Renal cortical epithelial cell (primary cell): ENCODE measurements at places on chromosomes 12 and 14. TPM values are rescaled to one million over a fixed set of nuclear protein-coding genes. Genes with fewer than 3 reads are reported as not detected.

GRCh38 chr12:124217508-124218242, 77.2 kb upstream of the RFLNA start:
- peak; percentile 65 for DNase-seq

PLEKHD1 gene
- 0.10 TPM in 1 of 2 replicates, not detected in the other for total RNA-seq

GALNT6 gene
- 41.6 and 93.3 TPM in 2 replicates for total RNA-seq

DNA sequence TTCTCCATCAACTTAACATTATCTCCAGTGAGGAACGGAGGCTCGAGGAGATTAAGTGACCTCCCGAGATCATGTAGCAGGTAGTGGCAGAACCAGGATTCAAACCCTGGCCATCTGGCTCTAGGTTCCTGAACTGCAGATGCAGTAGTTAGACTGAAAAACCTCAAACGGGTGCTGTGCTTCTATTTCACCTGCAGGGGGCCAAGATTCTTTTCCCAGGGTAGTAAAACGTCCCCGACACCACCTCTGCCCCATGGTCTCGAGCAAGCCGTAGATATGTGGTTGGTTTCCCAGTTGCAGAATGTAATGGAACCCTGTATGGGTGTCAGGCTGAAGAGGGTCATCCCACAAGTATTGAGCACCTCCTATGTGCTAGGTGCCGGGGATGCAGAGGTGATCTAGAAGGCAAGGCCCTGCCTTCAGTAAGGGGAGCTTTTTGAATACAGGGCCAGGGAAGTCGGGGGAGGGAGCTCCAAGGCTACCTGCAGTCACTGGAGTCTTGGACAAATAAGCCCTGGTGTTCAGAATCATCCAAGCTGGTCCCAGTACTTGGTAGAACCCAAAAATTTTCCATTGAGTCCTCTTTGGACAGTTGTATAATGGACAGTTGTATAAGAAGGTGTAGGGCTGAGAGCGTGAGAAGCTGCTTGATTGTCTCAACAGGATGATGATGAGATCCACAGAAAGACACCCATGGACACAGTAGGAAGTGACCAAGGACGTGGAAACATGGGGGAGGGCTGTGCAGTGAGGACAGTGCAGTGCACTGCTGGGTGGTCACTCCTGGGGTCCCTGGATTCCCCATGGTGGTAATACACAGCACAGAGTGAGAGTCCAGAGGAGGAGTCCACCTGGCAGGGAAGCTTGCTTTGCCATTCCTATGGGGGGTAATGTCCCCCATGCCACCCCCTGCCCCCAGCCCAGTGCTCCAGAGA, 197.2 kb downstream of the CHST11 start:
- DNase-seq: no peak

PELI2 gene
- total RNA-seq: 2.1 and 8.9 TPM in 2 replicates
